ENCODE measurements at places on chromosomes 12 and 14.

- DNase-seq: no peak
These were observed 117.9 kb upstream of the MAP1LC3B2 start for GRCh38 chr12:116441292-116441691.

DNA sequence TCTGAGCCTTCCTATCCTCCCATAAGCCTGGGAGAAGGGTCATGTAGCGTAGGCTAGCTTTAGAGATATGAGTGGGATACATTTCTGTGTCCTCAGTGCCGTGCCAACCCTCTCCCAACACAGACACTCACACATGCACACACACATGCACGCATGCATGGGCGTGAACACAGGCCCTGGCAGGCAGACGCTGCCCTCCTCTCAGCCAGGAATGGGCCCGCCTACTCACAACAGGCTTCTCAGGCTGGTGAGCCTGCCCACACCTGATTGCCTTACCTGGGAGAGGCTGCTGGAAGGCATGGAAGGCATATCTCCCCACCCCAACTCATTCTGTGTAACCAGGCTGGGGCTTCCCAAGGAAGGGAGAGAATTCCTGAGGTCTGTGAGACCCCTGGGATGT is 12.8 kb upstream of the ACVR1B start:
- no peak for DNase-seq

GRCh38 chr12:50302686-50303085 is 19.4 kb upstream of the LIMA1 start:
- no peak for DNase-seq

- no peak for DNase-seq
These were observed 11.8 kb downstream of the ZFYVE21 start for GRCh38 chr14:103727313-103727980.

DNA sequence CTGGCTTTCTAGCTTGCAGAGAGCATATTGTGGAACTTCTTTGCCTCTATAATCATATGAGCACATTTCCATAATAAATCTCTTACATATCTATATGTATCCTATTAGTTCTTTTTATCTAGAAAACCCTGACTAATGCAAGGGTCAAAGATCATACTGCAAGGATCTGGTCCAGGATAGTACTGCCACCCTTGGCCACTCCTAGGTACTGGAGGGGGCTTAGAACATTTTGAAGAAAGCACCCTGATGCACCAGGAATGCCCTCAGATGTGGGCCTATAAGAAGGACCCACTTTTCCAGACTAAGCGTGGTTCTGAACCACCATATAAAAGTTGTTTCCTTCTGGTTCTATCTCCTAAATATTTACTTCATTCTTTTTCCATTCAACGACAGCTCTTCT is 14.6 kb downstream of the ATXN7L3B start:
- no peak for DNase-seq

DNA sequence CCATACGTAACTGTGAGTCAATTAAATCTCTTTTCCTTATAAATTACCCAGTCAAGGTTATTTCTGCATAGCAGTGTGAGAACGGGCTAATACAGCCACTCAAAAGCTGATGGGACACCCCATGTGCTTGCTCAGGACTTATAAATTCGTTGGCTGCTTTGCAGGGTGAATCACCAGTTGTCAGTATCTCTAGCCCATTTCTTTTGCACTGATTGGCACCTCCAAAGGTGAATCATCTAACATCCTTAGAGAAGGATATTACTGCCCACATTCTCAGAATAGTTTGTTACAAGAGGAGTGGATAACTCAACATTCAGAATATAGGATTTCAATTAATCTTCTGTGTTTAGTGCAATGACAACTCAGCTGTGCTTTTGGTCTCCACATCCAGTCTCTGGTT is 601.5 kb downstream of the KCNH5 start:
- no peak for DNase-seq

GRCh38 chr14:77076113-77076631 is 21.9 kb upstream of the CIPC start:
- no peak for DNase-seq

- DNase-seq: no peak
These were observed 20.5 kb downstream of the CKB start for GRCh38 chr14:103501921-103502669.

DNA sequence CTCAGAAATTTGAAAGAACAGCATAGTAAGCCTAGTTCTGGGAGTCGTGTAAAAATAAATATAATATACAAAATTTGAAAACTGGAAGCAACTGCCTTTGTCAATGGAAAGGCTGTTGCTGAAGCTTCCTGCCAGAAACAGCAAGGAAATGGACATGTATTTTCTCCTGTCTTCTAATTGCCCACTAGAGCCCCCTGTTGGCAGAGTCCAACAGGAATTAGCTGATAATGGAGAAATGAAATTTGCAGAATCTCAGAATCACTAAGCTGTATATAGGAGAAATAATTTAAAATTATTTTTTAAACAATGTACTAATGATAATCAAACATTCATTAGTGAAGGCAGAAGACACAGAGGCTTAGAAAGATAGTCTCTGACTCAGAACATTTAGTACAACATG is 414.8 kb downstream of the SLC6A15 start:
- DNase-seq: no peak

GRCh38 chr12:66287275-66287674 is 15.0 kb upstream of the HELB start:
- DNase-seq: no peak

GRCh38 chr14:91898372-91898771 is 31.0 kb upstream of the TC2N start:
- no peak for DNase-seq

GRCh38 chr12:54004841-54005530 is 3.8 kb upstream of the HOXC8 start:
- no peak for DNase-seq

DNA sequence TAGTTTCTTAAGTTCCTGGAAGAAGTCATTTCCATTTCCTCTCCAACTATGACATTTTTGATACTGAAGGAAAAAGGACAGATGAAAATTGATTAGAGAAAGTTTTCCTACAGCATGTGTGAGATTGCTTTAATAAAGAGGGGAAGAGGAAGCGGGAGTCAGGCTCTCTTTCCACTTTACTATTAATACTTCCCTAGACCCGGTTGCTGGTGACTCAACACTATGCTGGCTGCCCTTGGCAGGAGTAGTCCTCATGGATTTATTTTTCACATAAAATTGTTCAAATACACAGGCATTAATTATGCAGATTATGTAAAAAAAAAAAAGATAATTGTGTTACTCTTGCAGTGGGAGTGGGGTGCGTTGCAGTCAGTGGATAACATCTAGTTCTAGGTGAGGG is 293.4 kb downstream of the EGLN3 start:
- DNase-seq: no peak

GRCh38 chr12:14854586-14855183 is 11.4 kb upstream of the ART4 start:
- no peak for DNase-seq

DNA sequence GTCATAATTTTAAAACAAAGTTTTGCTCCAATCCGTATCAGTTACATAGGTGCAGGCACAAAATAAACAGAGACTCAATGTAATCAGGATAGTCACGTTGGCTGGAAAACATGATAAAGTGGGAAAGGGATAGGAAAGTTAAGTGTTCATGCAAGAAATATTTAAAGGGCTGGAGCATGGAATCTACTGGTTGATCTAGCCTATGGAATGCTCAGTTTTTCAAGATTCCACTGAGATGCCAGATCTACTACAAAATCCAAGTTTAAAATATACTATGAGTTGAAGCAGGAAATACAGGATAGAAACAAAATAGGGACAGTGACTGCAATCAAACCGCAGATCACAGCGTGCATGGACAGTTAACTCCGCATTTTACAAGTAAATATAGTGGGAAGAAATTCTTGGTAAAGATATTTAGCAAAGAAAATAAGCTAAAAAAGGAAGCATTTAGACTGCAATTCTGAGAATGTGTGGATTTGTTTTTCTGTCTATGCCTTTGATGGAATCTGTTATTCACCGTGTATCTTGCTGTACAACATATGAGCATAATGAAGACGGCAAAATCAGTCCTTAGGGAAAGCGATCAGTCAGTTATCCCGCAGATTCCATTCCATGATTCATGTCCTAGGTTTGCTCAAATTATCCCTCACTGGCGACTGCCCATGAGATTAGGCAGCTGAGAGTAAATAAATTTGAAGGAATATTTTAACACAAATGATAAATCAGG is 1044.3 kb downstream of the FLRT2 start:
- no peak for DNase-seq

DNA sequence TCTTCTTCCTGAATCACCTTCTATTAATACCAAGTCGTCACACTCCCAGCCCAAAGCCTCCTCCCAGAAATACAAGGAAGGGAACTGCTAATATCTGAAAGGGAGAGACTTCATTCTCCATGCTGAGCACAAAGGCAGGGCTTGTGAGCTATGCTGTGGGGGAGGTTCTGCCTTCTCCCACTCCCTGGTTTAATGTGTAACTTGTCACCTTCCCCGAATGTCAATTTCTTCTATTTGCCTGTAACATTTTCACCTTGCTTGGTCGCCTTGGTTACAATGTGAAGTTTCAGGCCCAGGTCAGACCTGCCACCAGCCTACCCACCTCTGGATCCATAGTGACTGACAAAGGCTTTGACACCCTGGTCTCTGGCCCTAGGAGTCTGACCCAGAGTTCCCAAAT is 82.0 kb upstream of the ESRRB start:
- DNase-seq: no peak

Data from GM12891 (cell line).